ENCODE measurements at places on chromosomes 11 and 22.

DNA sequence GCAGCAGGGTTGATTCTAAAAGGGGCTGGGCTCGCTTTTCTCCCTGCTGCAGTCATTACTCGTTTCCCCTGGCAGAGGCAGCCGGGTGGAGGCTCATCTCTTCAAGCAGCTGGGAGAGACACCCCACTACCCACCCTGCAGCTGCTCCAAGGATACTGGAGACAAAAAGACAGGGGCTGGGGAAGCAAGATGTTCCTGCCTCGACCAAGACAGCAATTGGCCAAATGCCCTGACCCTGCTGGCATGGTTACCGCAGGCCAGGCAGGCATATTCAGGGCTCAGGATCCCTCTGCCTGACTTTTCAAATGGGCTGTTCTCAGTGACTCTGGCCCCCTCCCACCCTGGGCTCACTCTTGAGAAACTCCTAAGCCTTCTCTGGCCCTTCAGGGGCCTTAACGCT is 6.8 kb upstream of the RGL4 start:
- DNase-seq, result no peak

- no peak for DNase-seq
Observed at GRCh38 chr11:126583594-126584427, 228.3 kb downstream of the ST3GAL4 start.

- DNase-seq, result peak; percentile 13
Observed at GRCh38 chr11:134032501-134033091, 36.3 kb upstream of the JAM3 start.

DNA sequence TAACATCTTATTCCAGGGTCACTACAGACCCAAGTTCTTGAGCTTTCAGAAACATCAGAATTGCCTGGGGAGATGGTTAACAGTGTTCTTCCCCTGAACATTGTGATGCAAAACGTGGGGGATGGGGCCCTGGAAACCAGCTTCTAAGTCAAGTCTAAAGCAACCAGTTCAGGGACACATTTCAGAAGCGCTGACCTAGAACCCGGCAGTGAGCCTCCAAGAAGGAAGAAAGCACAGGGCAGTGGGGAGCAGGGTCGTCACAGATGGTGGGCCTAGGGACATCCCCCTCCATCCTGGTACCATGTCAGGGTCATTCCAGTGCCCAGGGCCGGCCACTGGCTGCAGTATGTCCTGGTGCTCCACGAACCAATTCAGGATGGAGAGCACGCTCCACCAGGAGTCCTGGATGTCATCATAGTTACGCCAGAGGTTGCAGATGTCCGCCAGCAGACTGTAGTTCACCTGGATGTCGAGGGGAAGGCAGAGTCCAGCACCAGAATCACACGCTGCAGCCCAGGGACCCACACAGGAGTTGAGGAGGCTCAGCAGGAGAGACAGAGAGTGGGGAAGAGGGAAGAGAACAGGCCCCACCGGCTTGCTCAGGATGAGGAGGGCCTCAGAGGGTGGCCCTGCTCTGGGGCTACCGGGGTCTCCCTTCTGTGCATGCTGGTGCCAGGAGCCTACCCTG is 5.0 kb downstream of the NAGA start:
- no peak for DNase-seq

DNA sequence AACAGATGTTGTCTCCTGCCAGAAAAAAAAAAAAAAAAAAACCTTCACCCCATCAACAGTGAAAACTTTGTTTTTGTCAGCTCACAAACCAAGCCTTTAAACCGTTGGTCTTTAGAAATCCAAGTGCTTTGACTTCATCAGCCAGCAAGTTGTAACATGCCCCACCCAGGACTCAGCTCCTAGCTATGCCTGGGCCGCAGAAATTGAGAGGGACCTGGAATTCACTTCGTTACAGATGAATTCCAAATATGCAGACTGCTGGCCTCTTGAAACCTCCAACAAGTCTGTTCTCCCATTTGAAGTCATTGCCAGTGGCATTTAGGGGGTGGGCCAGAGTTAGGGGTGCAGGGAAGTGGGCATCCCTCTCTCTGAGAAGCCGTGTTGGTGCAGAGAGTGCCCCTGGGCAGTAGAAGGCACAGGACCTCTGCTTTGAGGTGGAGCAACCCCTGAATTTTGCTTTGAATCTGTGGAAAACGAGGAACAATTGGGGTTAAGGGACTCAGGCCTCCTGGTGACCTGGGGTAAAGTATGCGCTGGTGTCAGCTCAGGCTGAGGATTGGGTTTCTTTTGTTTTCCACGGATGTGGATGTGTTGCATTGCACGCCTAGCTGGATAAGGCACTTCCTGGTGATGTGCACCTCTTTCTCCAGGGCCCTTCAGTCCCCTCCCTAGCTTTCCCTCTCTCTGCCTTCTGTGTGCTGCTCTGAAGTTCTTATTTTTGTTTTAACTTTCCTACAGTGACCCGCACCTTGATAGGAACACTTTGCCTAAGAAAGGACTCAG is 109.5 kb downstream of the DBX1 start:
- DNase-seq, result no peak

DNA sequence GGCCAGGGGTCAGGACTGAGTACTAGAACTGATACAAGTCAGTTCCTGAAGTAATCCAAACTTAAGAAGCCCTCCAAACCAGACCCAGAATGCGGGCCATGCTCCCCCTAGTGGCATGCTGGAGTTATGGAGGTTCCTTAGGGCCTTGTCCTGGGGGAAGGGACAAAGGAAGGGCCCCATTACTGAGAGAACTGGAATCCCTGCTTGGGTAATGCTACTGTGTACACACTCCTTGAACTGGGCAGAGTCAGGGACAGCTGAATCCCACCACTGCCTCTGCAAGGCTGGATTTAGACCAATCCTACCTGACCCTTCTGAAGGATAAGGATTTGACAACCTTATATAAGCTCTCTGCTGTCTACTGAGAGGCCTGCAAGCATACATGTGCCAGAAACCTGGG is 97.3 kb upstream of the AKIP1 start:
- peak; percentile 34 for DNase-seq

DNA sequence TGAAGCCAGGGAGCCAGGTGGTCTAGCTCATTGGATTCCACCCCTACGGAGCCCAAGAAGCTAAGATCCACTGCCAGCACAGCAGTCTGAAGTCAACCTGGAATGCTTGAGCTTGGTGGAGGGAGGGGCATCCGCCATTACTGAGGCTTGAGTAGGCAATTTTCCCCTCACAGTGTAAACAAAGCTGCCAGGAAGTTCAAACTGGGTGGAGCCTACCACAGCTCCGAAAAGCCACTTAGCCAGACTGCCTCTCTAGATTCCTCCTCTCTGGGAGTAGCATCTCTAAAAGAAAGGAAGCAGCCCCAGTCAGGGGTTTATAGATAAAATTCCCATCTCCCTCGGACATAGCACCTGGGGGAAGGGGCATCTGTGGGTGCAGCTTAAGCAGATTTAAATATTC is 620.3 kb downstream of the NELL1 start:
- DNase-seq, result no peak

DNA sequence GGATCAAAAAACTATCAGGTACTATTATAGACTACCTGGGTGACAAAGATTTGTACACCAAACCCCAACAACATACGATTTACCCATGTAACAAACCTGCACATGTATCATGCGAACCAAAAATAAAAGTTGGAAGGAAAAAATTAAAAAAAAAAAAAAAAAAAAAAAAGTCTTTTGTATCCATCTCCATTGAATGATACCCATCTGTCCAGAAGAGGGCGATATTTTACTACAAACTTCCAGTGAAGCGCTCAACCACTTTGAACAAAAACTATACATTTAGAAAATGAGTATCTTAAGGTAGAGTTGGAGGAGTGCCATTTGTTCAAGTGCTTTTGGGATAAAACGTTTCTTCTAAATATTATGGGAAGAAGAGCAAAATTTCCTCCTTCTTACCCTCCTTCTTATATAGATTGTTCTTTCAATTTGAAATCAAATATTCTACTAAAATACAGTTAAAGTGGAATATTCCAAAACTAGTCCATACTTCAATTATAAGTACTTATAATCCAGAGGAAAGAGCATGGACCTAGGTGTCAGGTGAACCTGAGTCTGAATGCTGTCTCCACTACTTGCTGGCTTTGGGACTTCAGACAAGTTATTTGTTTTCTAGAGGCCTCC is 23.3 kb downstream of the ARL14EP start:
- peak; percentile 4 for DNase-seq

GRCh38 chr11:1163321-1163910 is 5.7 kb downstream of the MUC5AC start:
- DNase-seq, result no peak

GRCh38 chr11:84316866-84317555 is 1030.8 kb upstream of the CCDC90B start:
- DNase-seq, result no peak

DNA sequence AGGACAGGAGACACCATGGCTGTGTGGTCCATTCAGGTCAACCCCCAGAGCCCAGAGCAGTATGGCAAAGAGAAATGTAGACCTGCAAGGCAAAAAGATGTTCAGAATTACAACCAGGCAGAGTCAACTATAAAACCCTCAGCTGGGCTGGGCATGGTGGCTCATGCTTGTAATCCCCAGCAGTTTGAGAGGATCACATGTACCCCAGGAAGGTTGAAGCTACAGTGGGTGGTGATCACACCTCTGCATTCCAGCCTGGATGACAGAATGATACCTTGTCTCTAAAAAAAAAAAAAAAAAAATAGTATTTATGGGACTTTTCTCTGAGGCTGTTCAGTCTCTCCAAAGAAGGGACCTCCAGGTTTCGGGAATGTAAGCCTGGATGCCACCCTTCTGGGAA is 18.4 kb upstream of the LDHA start:
- DNase-seq, result no peak

- no peak for DNase-seq
Observed at GRCh38 chr11:102985850-102986249, 30.3 kb upstream of the MMP13 start.

GRCh38 chr11:34345991-34346480 is 11.8 kb downstream of the ABTB2 start:
- DNase-seq, result no peak

GRCh38 chr22:28921585-28921879 is 38.2 kb downstream of the ZNRF3 start:
- no peak for DNase-seq

GRCh38 chr11:76236092-76236999 is 30.0 kb upstream of the WNT11 start:
- DNase-seq, result no peak

DNA sequence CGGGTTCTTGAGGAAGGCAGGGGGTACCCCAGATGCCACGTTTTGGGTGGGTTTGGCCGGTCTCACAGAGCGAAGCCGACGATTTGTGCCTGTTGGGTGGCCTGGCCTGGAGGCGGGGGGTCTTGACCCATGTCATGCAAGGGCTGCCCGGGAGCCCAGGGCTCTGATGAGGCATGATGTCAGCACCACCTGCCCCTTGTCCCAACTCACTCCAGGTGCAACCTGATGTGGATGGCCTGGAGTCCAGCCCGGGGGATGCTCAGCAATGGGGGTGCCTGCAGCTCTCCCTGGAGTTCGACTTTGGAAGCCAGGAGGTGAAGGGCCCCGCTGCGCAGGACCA is 851 bp downstream of the SYT8 start:
- no peak for DNase-seq

DNA sequence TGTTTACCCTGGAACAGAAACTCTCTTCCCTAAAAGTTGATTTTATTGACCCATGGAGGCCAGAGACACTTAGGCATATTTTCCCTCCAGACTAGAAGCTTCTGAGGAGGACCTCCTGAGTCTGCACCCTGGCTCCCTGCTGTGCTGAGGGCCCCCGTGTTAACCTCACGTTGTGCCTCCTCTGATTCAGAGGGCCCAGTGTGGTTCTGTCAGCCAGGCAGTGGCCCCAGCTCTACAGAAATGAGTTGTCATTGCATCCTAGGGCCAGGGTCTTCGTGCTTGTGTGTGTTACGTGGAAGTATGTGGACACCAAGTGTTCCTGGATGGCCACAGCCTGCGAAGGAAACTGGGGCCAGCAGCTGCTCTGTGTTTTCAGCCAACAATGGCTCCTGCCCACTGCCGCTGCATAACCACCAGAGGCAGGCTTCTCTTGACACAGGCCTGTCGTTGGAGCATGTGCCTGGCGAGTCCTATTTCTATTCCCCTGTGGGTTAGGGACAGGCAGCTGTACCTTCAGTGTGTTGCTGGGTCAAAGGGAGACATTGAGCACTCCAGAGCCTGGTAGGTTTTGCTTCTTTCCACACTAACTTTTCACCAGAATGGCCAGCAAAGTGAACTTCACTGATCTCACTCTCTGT is 44.5 kb downstream of the MED15 start:
- DNase-seq, result no peak

DNA sequence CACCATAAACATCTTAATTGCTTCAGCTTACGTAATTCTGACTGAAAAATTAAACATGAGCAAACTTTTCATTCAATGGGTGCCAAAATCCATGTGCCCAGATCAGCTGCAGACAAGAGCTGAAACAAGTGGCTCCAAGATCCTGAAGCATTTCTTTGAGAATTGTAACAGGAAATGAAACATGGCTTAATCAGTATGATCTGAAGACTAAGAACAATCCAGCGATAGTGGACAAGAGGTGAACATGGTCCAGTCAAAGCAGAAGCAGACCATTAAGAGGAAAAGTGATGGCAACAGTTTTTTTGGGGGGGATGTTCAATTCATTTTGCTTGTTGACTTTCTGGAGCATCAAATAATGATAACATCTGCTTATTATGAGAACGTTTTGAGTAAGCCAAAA is 1964.5 kb upstream of the RAG2 start:
- no peak for DNase-seq

GRCh38 chr11:119624102-119624615 is 104.8 kb downstream of the NECTIN1 start:
- DNase-seq, result no peak

DNA sequence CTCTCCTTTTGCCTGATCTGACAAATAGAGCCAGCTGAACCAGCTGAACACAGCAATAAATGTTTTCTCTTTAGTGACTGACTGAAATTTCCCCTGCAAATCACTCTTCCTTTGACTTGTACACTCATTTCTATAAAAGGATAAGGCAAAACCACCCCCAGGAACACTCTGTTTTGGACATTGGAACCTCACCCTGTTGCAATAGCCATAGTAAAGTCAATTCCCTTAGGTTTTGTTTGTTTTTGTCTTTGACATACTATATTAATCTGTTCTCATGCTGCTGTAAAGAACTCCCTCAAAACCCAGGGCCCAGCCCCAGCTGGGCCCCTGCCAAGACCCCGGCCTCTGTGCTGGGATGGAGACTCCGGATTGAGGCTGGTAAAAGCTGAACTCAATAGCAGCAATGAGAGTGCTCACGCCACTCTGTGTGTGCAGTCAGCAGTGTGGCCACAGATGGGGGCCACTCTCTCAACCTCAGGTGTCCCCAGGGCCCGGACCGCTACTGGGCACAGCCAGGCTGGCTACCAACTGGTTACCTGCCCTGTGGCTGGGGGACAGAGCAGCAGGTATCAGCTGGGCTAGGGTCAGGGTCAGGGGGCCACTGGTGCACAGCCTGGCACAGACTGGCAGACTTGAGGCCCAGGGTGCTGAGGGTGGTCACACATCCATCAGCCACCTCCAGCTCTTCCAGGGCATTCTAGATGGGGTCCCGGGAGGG is 597.4 kb downstream of the LUZP2 start:
- no peak for DNase-seq

DNA sequence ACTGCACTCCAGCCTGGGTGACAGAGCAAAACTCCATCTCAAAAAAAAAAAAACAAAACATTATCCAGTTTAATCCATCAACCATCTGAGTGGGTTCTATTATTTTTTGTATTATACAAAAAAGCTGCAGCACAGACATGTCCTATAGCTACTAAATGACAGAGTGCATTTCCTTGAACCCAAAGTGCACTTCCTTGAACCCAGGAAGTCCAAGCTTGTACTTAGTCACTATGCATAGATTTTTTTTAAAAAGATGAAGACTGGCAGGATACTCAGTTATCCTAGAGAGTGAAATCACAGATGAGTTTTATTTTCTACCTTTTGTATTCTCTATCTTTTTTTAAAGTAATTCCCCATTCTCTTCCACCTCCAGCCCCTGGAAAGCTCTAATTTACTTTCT is 8.0 kb upstream of the RRAS2 start:
- DNase-seq, result no peak
